ENCODE measurements at places on chromosomes 7 and 10. TPM values are rescaled to one million over a fixed set of nuclear protein-coding genes. Genes with fewer than 3 reads are reported as not detected.

The PTF1A gene
- total RNA-seq = not detected

The PAPOLB gene
- total RNA-seq = 0.05 TPM

The HOXA6 gene
- total RNA-seq = not detected

The PNLIPRP2 gene
- not detected for total RNA-seq

The MKI67 gene
- 1.2 TPM for total RNA-seq

The LIPN gene
- not detected for total RNA-seq

The MINPP1 gene
- 5.4 TPM for total RNA-seq

The SSMEM1 gene
- not detected for total RNA-seq

DNA sequence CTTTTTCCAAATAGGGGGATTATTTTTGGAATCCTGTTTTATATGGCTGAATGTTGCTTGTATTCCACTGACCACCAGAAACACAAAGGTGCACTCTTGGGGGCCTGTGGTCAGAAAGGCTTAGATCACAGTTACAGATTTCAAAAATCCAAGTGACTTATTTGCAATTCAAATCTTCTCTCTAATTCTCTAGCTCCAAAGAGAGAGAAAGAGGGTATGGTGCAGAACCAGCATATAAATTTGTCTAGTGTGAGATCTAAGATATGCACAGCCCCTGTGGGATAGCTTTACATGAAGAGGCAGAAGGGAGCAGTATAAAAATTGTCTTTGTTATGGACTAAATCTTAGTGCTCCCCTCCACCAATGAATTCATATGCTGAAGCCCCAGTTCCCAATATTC lies 1121.7 kb upstream of the CELF2 start:
- DNase-seq = no peak
- H3K4me1 ChIP-seq = no peaks in the 10 kb centered on the region
- no peaks in the 10 kb centered on the region for H3K27me3 ChIP-seq
- H3K27ac ChIP-seq = no peak overlapping the region
- no peaks in the 10 kb centered on the region for H3K36me3 ChIP-seq

DNA sequence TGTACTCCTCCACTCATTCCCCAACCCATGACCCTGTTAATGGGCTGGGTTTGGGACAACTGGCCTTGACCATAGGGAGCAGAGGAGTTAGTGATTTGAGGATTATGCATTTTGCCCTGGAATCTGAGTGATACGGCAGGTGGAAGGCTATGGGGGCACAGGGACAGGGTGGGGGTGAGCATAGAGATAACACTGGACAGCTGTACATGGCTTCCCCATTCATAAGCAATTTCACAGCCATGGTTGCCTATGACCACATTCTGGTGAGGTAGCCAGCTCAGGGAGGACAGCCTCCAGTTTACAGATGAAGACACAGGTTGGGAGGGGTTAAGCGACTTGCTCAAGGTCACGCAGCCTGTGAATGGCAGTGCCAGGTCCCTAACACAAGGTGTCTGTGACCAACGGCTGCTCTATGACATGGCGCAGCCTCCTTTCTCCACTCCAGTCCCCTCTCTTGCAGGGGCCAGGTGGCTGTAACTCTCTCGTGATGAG lies 319.5 kb downstream of the PLXNA4 start:
- peak overlapping the region; percentile 64 for H3K27ac ChIP-seq
- peaks cover 33% of the 10 kb centered on the region for H3K4me1 ChIP-seq
- H3K36me3 ChIP-seq = no peaks in the 10 kb centered on the region
- no peak for DNase-seq
- H3K27me3 ChIP-seq = no peaks in the 10 kb centered on the region
- no peak overlapping the region for H3K4me3 ChIP-seq

- no peaks in the 10 kb centered on the region for H3K36me3 ChIP-seq
- H3K27me3 ChIP-seq = peaks cover 31% of the 10 kb centered on the region
- no peaks in the 10 kb centered on the region for H3K4me1 ChIP-seq
- no peak overlapping the region for H3K4me3 ChIP-seq
- no peak for DNase-seq
Measured at GRCh38 chr10:117086546-117086945, 51.5 kb downstream of the VAX1 start.

DNA sequence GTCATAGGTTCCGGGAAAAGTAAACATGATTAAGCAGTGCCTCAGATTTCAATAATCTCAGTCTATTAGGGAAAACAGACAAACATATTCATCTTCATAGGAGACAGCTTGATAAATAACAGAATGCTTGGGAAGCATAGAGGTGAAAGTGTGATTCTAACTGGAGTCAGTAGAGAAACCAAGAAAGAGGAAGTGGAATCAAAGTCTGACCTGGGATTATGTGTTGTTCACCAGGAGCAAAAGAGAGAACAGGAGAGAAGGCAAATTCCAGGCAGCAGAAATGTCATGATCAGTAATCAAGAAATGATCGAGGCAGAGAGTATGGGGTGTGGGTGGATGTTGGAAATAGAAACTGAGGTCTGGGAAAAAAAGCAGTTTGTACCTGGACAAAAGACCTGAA lies 43.7 kb downstream of the DGKB start:
- H3K36me3 ChIP-seq = no peaks in the 10 kb centered on the region
- H3K4me1 ChIP-seq = no peaks in the 10 kb centered on the region
- no peak overlapping the region for H3K4me3 ChIP-seq
- no peak for DNase-seq

- no peak overlapping the region for H3K27ac ChIP-seq
- no peaks in the 10 kb centered on the region for H3K36me3 ChIP-seq
- no peaks in the 10 kb centered on the region for H3K4me1 ChIP-seq
- H3K27me3 ChIP-seq = no peaks in the 10 kb centered on the region
- no peak for DNase-seq
Measured at GRCh38 chr10:34006471-34006870, 672.0 kb upstream of the NRP1 start.

- no peak overlapping the region for H3K4me3 ChIP-seq
- no peaks in the 10 kb centered on the region for H3K27me3 ChIP-seq
- no peak for DNase-seq
- H3K27ac ChIP-seq = peak overlapping the region; percentile 51
Measured at GRCh38 chr10:4069491-4069890, 284.5 kb upstream of the KLF6 start.

DNA sequence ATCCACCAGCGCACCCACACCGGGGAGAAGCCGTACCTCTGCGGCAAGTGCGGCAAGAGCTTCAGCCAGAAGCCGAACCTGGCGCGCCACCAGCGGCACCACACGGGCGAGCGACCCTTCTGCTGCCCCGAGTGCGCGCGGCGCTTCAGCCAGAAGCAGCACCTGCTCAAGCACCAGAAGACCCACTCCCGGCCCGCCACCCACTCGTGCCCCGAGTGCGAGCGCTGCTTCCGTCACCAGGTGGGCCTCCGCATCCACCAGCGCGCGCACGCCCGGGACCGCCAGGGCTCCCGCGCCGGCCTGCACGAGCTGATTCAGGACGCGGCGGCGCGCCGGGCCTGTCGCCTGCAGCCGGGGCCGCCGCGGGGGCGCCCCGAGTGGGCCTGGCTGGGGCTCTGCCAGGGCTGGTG lies 17.7 kb downstream of the ZNF775 start:
- no peak for DNase-seq
- H3K27me3 ChIP-seq = no peaks in the 10 kb centered on the region
- no peak overlapping the region for H3K27ac ChIP-seq
- H3K4me1 ChIP-seq = peaks cover 11% of the 10 kb centered on the region

GRCh38 chr7:41420421-41420820 lies 282.5 kb downstream of the INHBA start:
- H3K4me1 ChIP-seq = no peaks in the 10 kb centered on the region
- no peak for DNase-seq
- H3K36me3 ChIP-seq = no peaks in the 10 kb centered on the region
- H3K4me3 ChIP-seq = no peak overlapping the region
- H3K27me3 ChIP-seq = peaks cover 7% of the 10 kb centered on the region
- no peak overlapping the region for H3K27ac ChIP-seq

- H3K4me1 ChIP-seq = peaks cover 44% of the 10 kb centered on the region
- no peaks in the 10 kb centered on the region for H3K36me3 ChIP-seq
- DNase-seq = no peak
- peak overlapping the region; percentile 89 for H3K27ac ChIP-seq
- no peak overlapping the region for H3K4me3 ChIP-seq
Measured at GRCh38 chr10:4515721-4516120, 310.3 kb upstream of the AKR1E2 start.

- H3K27ac ChIP-seq = no peak overlapping the region
- no peak overlapping the region for H3K4me3 ChIP-seq
- no peak for DNase-seq
- H3K36me3 ChIP-seq = no peaks in the 10 kb centered on the region
Measured at GRCh38 chr7:20153567-20153966, 63.6 kb downstream of the MACC1 start.

DNA sequence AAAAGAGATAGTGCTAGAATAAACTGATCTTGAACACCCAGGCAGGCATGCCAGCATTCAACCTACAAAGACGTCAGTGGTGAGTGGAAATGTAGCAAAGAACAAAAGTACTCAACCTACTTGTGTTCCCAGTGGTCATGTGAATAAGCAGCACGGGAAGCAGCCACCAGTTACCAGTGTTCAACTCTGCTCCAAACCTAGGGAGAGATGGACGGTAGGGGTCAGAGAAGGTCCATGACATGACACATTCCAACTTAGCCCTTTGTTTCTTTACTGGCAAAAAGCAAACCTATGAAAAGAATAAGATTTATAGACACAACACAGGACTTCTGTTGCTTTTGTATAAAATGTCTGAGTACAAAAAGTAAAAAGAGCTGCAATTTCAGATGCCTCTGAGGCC lies 511.4 kb downstream of the XPNPEP1 start:
- H3K27me3 ChIP-seq = no peaks in the 10 kb centered on the region
- H3K4me3 ChIP-seq = no peak overlapping the region
- no peaks in the 10 kb centered on the region for H3K4me1 ChIP-seq
- H3K27ac ChIP-seq = no peak overlapping the region
- DNase-seq = no peak
- H3K36me3 ChIP-seq = no peaks in the 10 kb centered on the region

DNA sequence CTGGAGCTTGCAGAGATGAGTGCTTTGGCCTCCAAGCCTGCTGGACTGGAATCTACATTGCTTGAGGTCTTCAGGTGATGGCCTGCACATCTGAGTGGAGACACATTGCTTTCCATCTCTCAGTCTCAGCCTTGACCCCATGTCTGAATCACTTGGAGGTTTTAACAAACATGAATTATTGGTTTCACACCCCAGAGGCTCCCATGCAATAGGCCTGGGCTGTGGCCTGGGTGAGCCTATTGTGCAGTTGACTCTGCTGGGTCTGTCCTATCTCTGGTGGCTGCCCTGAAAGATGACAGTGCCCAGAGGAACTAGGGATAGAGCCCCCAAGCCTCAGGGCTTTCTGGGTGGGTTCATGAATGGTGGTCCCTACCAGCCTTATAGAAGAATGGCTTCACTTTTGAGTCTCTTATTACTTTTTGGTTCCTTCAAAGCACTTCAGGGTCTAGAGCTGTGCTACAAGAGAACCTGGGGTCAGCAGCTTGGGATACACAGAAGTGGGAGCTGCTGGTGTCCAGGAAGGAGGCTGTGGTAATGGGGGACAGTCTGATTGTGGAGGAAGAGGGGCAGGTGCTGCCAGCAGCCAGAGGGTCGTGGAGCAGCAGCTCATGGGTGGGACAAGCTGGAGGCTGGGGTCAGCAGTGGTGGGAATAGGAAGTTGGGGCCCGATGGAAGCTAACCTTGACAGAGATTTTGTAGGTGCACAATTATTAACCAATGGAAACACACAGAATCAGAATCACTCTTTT lies 5.5 kb downstream of the RAMP3 start:
- H3K4me1 ChIP-seq = peaks cover 16% of the 10 kb centered on the region
- H3K4me3 ChIP-seq = no peak overlapping the region
- peaks cover 16% of the 10 kb centered on the region for H3K36me3 ChIP-seq
- H3K27ac ChIP-seq = no peak overlapping the region
- peaks cover 14% of the 10 kb centered on the region for H3K27me3 ChIP-seq

DNA sequence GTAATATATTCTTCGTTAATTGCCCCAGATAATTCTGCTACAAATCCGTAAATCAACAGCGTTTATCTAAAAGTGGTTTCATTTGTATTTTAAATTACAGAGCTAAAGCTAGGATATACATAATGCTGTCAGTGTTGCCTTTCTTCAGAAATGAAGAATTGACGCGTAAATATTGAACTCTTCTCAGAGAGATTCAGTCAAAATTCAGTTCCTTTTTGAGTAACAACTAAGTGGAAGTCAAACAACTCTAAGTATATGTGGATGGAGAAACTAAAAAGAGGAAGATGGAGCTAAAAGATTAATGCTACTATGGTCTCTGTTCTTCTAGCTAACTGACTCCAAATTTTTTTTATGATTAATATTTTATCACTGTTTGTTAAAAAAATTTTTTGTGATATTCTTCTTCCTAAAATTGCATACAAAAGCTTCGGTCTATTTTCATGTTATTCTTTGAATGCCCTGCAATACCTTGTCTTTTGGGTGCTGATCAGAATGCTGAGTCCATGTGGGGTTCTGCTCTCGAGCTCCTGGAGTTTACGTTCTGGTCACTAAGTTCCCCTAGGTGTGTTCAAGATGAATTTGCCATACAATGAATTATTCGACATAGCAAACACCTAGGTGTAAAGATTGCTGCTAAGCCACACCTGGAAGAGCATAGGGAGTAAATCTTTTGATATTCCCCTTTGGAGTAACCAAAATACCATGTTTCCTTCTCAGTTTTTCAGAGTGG lies 20.7 kb downstream of the MDFIC start:
- no peak overlapping the region for H3K4me3 ChIP-seq
- peaks cover 5% of the 10 kb centered on the region for H3K36me3 ChIP-seq
- H3K27me3 ChIP-seq = no peaks in the 10 kb centered on the region

- H3K4me1 ChIP-seq = no peaks in the 10 kb centered on the region
- no peak for DNase-seq
- no peaks in the 10 kb centered on the region for H3K36me3 ChIP-seq
- peaks cover 17% of the 10 kb centered on the region for H3K27me3 ChIP-seq
- H3K4me3 ChIP-seq = no peak overlapping the region
- no peak overlapping the region for H3K27ac ChIP-seq
Measured at GRCh38 chr7:48009954-48010353, 19.0 kb downstream of the SUN3 start.

- DNase-seq = no peak
- no peak overlapping the region for H3K27ac ChIP-seq
- no peaks in the 10 kb centered on the region for H3K36me3 ChIP-seq
- H3K4me1 ChIP-seq = no peaks in the 10 kb centered on the region
Measured at GRCh38 chr7:11373546-11374142, 400.0 kb downstream of the PHF14 start.

GRCh38 chr10:75647675-75648074 lies 216.3 kb downstream of the LRMDA start:
- no peak overlapping the region for H3K4me3 ChIP-seq
- no peak for DNase-seq
- H3K27me3 ChIP-seq = no peaks in the 10 kb centered on the region
- H3K27ac ChIP-seq = no peak overlapping the region

- peaks cover 5% of the 10 kb centered on the region for H3K4me1 ChIP-seq
- peak; percentile 21 for DNase-seq
- H3K4me3 ChIP-seq = no peak overlapping the region
- H3K36me3 ChIP-seq = no peaks in the 10 kb centered on the region
- H3K27ac ChIP-seq = no peak overlapping the region
Measured at GRCh38 chr7:110839866-110840265, 251.1 kb upstream of the LRRN3 start.
